Renal cortical epithelial cell (primary cell): ENCODE measurements at places on chromosomes 4 and X. TPM values are rescaled to one million over a fixed set of nuclear protein-coding genes. Genes with fewer than 3 reads are reported as not detected.

COX7B2 gene
- not detected in 2 replicates for total RNA-seq

PLA2G12A gene
- 7.1 and 18.1 TPM in 2 replicates for total RNA-seq

DNA sequence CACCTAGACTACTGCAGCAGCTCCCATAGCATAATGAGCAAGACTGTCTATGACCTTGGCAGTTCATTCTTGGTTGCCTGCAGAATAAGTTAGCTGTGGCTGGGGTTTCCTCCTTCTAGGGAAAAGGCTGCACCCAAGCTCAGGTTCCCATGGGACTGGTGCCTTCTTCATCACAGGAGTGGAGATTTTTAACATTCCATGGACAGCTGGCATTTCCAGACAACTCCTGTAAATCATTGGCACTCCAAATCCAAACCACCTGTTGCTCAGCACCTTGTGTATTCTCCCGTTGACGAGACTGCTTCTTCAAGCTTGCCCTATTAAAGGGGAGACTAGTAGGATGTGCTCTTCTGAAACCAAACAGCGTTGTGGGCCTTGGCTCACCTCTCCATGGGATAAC, 7.8 kb upstream of the NUP54 start:
- DNase-seq = peak; percentile 24

PFKFB1 gene
- 0.10 and 0.69 TPM in 2 replicates for total RNA-seq

ASMT gene
- total RNA-seq = not detected in 2 replicates

AMOT gene
- 9.0 and 31.7 TPM in 2 replicates for total RNA-seq

DNA sequence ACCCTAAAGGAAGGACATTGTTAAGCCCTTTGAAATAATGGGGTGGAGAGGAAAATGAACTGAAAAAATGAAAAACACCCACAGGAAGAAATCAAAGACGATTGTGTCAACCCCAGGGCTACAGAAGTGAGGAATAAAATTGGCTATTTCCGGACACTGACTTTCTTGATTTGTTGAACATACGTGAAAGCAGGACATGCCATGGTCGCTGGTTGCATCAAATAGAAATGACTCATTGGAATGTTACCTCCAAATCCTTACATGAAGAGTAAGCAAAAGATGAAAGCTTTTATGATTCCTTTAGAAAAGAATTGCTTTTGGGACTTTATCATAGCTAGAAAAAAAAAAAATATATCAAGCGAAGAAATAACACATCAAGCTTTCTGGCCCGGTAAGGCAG, 75.3 kb downstream of the DCUN1D4 start:
- DNase-seq = no peak

TEX13D gene
- total RNA-seq = not detected in 2 replicates

GRCh38 chr4:182644683-182645050, 272.5 kb downstream of the DCTD start:
- DNase-seq = no peak

GASK1B gene
- 2.8 and 4.4 TPM in 2 replicates for total RNA-seq

- peak; percentile 52 for DNase-seq
Measured at GRCh38 chr4:2761035-2761923, 5.1 kb upstream of the TNIP2 start.
